Dermis blood vessel endothelial cell (primary cell): ENCODE measurements at places on chromosomes 4 and X.

- DNase-seq: no peak
These were observed 2.4 kb downstream of the XAGE3 start for GRCh38 chrX:52865343-52865998.

DNA sequence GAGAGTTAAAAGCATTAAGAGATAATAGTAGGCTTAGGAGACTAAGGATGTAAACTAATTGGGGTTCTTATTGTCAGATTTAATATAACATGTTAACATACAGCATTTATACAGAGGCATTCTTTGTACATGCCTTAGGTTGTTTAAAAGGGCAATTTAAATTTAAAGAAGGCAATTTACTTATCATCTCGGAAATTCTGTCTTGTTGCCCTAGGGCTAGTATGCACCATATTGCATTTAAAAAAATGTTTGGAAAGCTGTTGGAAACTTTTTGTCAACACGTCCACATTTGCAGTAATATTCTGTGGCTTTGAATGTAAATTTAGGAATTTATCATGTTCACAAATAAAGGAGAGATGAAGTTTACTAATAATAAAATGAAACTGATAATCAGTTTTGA, 25.5 kb downstream of the GALNT7 start:
- DNase-seq: no peak

DNA sequence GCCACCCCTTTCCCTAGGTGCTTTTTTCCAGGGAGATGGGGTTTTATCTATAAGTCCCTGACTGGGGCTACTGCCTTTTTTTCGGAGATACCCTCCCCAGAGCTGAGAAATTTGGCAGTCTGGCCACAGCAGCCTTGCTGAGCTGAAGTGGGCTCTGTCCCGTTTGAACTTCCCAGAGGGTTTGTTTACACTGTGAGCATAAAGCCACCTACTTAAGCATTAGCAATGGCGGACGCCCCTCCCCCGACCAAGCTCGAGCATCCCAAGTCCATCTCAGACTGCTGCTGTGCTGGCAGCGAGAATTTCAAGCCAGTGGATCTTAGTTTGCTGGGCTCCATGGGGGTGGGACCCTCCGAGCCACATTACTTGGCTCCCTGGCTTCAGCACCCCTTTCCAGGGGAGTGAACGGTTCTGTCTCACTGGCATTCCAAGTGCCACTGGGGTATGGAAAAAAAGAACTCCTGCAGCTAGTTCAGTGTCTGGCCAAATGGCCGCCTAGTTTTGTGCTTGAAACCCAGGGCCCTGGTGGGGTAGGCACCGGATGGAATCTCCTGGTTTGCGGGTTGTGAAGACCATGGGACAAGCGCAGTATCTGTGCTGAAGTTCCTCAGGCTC, 456.4 kb upstream of the HTR2C start:
- no peak for DNase-seq

DNA sequence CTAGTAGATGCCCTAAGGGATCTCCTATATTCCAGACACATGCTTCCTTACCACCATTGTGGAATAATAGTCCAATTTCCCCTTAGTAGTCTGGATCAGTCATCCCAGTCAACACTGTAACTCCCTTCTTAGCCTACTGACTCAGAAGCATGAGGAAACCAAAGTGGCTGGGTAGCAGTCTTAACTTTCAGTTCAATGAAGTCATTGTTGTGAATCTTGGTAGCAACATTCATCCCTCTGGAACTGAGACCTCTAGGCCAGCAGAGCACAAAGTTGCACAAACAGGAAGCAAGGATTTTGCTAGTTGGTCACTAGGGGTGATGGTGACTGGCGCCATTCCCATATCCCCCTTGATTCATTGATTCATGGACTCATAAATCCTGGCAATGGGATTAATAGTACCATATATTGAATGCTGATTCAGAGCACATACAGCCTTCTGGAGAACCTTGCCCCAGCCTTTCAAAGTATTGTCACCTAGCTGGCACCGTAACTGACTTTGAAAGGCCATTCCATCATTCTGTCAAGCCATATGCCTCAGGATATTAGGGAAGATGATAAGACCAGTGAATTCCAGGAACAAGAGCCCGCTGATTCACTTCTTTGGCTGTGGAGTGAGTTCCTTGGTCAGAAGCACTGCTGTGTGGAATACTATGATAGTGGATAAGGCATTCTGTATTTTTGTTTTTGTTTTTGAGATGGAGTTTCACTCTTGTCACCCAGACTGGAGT, 19.7 kb upstream of the GPAT3 start:
- peak; percentile 9 for DNase-seq

GRCh38 chr4:162475246-162475645, 311.4 kb upstream of the FSTL5 start:
- no peak for DNase-seq

DNA sequence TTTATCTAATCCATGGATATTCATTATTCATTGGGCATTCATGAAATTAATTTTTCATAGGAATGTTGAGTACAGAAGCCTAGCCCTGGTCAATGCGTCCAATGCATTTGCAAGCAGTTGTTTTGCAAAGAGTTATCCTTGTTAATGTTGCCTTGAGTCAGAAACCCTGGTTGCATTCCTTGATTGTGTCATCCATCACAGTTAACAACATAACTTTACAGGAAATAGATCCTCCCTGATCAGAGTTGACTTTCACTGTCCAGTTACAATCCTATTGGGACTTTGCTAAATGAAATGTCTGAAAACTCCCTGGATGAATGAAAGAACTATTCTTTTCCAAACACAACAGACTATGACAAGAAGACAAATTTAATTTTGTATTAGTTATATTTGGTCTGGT, 924.3 kb upstream of the SLIT2 start:
- DNase-seq: no peak

DNA sequence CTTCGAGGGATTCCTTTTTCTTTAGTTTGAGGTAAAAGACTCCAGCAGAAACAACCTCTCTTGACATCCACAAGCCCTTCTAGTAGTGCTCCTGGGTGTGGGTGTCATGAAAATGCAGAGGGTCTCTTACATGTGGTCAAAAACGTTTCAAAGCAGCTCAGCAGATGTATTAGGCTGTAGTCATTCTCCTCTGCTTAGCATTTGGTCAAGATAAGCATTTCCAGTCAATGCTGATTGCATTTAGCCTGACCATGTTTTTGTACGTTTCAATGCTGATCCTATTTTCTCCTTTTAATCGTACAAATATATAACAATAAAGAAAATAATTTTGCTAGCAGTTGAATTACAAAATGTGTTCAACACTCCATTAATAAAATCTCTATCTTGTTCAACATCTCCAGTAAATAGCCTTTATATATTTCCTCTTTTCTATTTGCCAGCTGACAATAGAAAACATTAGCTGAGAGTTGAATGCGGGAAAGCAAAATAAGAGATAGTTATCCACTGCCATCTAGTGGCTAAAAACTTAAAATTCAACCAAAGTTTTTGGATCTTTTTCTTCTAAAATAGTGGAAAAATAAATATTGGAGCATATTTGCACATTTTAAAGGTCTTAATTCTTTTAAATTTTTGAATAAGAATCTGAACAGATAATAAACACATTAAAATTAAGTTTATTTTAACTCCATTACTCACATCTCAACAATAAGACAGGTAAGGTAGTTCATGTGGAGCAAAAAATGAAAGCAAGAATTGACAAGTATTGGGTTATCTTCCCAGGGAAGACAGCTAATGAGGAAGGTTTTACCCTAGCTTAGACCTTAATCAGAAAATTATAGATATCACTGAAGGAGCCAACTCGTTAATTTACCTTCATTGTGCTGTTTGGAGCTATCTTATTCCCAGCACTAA, 15.2 kb upstream of the PACRGL start:
- peak; percentile 52 for DNase-seq

DNA sequence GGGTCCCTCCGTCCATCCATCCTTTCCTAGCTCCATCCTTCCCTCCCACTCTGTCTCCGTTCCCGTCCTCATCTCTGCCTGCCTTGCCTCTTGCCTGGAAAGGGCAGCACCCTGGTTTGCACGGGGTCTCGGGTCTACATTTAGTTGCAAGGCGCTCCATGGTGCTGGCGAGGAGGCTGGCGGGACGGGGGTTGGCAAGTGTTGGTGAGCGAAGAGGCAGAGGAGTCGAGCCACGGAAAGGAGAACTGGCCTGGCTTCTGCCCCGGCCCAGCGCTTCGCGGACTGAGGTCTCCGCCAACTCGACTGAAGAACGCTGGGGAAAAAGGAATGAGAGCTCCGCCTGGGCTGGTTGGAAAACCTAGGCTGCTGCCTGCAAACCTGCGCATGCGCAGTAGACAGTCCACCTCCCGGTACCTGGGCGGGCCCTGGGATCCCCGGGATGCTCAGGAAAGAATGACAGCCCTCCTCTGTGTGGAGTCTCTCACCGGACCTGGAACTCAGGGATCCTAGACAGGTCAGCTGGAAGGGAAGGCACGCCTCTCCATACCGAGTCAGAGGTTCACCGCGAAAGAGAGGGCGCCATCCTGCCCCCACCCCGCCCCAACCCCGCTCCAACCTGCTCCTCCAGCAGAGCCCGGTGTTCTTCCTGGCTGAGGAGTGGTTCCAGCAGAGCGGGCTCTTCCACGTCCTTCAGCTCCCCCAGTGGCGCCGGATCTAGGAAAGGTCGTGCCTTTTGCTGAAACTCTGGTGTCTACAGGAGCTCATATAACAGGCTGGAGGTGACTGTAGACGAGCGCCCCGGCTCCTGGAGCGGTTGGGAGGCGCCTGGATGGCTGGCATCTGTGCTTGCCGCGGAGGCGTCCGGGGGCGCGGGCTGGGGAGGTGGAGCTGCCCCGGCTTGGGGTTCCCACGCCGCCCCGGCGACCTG, 6.0 kb downstream of the FRG2 start:
- peak; percentile 17 for DNase-seq

DNA sequence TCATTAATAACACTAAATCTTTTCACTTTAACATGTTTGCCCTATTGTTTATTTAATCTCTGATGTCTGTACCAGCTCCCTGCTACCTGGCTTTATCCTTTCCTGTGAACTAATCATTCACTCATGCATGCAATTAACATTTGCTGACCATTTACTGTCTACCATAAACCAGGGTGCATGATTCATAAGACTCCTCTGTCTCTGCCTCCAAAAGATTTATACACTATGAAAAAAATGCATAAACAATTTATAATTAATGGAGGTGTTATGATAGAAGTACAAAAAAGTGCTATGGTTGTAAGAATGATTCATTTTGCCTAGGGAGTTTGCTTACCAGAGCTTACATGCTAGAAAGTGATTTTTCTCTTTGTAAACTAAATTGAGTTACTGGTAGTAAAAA, 24.5 kb upstream of the CPEB2 start:
- no peak for DNase-seq

DNA sequence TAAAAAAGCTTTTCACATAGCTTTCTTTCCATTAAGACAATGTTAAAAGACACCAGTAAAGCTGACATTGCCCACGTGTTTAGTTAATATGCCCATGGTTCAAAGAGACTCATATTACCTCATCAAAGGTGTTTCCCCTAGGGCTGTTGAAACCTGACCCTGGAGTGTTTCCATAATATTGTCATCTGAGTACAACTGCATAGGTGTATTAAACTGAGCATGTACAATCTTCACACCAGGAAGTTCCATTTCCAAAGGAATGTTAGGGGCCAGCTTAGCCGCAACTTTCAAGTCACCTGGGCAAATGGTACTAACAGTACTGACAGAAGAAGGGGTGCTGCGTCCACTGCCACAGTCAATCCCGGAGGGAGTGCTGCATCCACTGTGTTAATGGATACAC, 27.1 kb downstream of the PDLIM3 start:
- no peak for DNase-seq

DNA sequence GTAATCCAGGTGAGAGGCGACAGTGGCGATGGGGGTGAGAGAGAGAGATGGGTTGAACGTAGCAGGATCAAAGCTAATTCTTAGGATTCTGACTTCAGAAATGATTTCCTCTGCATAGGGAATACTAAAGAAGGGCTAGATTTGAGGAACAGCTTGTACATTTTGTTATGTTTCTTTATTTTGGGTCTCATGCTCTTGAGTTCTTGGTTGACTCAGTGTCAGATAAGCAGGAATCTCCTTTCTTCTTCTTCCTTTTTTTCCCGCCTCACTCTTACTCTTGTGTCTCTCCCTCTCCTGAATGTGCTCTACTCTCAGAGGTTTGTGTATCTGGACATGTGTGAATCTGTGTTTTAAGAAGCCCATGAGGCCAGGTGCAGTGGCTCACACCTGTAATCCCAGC, 36.4 kb downstream of the FAM193A start:
- no peak for DNase-seq

DNA sequence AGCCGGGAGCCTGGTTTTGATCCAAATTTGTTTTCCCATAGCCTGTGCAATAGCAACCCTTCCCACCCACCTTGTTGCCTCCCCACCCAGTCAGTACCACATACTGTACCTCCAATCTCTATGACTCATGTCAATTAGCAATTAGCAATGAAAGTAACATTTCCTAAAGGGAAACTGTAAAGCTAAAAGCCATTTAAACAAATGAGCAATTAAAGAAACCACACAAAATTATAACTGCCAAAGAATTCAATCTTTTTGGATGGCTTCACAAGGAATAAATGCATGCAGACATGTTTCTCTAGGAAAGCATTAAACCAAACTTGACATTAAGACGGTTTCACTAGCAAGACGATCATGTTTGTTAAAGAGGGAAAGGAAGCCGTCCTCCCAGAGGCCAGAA, 169.0 kb upstream of the MAP3K15 start:
- DNase-seq: no peak

GRCh38 chr4:68865760-68866159, 50.0 kb downstream of the UGT2B10 start:
- no peak for DNase-seq

- no peak for DNase-seq
These were observed 369.9 kb upstream of the PCDH7 start for GRCh38 chr4:30350288-30350687.

DNA sequence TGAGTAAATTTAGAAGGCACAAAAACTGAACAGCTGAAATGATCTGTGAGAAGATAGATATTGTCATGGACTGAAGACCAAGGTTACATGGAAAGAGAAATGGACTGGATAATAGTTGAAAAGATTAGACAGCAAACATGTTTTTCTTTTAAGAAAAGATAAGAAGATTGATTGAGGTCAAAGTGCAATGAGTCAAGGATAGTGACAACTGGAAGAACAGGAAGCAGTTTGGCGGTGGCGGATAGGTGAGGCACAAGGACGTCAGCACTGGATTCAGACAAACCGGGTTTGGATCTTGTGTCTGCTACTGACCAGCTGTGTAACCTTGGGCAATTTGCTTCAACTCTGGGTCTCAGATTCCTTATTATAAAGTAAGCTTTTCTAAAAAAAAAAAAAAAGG, 2.0 kb upstream of the HPGD start:
- DNase-seq: no peak

- peak; percentile 35 for DNase-seq
These were observed 64.3 kb downstream of the LRBA start for GRCh38 chr4:150950657-150951288.

GRCh38 chr4:25807102-25807728, 55.6 kb downstream of the SEL1L3 start:
- no peak for DNase-seq

DNA sequence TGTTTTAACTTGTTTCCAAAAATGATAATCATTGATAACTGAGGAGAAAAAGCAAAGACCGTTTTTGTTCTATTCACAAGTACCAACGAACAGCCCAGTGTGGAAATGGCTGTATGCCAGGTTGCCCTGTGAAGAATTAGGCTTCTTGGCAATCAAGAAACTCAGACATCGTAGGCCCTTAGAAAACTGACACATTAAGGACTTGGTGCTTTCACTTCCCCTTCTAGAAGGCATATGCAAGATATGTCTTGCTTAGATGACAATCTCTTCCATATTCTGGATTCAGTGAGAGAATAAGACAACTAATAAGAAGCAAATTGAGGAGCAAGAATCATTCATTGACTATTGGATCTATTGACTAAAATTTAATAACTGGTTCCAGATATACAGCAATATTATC, 56.6 kb downstream of the ANAPC10 start:
- DNase-seq: no peak
